Right forelimb (tissue), 1 donor: ENCODE measurements at places on chromosomes 6 and 20.

DNA sequence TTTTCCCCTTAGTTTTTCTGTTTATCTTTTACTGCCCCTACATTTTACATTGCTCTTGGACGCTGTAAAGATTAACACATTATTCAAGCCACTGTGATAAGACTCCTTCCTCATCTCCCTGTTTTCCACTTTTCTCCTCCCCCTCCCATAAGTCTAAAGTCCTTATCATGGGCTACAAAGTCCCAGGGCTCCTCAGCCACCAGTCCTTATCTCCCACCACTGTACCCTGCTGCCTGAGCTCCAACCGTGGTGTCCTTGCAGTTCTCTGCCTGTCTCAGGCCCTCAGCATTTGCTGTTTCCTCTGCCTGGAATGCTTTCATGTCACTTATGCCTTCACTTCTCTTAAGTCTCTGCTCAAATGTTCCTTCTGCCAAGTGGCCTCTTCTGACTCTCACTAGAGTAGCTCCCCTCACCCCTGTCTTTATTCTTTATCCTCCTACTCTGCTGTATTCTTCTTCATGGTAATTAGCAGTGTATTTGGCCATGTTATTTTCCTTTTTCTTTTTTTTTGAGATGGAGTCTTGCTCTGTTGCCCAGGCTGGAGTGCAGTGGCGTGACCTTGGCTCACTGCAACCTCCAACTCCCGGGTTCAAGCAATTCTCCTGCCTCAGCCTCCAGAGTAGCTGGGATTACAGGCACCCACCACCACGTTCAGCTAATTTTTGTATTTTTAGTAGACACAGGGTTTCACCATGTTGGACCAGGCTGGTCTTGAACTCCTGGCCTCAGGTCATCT, 10.8 kb upstream of the LATS1 start:
- no peak for DNase-seq

DNA sequence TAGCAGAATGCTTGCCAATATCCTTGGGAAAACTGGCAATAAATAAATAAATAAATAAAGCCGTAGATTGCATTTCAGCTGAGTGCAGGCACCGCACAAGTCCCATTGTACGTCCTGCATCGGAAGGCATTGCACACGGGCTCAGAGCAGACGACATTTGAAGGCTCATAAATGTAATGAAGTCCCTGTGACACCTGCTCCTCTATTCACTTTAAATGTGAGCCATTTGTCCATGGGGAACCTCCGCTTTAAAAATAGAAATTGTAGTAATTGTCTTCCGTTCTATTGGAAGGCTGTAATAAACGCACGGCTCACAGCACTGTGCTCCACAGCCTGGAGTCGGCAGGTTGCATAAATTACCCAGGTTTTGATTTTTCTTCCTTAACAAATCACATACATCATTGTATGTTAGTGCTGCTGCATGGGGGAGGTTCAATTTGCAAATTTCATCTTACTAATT, 32.6 kb downstream of the MYT1 start:
- DNase-seq: no peak

DNA sequence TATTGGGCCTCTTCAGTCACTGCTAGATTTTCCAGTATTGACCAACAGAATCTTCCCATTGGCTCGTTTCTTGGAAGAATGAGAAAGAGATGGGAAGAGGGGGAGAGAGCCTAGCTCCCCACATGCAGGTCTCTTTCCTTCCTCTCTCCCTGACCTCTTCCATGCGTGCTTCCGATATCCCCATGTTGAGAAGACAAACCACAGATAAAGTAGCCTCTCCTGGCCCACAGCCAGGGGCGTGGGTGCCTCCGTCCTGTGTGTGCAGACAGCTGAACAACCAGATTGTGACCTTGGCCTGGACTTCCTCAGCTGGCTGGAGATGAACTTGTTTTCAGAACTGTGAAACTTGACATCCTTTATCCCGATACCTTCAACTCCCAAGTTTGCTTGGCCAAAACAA, 71.0 kb downstream of the EDN3 start:
- DNase-seq: no peak

DNA sequence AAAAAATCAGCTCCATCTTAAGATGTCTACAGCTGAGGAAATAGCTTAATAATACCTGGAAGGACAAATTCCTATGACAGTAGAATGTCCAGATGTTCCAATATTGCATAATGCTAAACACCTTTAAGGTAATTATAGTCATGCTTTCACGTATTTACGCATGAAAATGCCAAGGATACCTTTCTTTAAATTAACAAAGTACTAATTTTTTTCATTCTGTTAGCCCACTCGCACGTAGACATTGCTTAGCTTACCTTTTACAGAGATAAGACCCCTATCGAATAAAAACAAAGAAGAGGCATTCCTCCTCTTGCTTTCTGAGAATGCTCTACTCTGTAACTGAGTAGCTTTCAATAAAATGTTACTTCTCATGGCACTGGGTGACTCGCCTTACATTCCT, 4.4 kb upstream of the GSTA4 start:
- no peak for DNase-seq

DNA sequence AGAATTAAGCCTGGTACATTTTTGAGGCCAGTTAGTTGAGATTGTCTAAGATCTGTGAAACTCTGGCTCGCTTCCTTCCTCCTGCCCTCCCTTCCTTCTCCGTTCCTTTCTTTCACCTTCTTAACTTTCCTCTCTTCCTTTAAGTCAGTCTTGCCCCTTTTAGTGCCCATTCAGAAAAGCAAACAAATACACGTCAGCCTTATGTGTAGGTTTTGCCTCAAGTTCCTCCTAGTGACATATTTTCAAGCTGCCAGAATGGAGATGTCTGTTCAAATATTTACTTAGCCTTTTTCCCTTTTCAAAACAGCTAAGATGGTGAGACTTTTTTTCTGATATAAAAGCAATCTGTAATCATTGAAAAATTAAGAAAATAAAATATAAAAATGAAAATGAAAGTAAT, 178.4 kb downstream of the FARS2 start:
- no peak for DNase-seq

DNA sequence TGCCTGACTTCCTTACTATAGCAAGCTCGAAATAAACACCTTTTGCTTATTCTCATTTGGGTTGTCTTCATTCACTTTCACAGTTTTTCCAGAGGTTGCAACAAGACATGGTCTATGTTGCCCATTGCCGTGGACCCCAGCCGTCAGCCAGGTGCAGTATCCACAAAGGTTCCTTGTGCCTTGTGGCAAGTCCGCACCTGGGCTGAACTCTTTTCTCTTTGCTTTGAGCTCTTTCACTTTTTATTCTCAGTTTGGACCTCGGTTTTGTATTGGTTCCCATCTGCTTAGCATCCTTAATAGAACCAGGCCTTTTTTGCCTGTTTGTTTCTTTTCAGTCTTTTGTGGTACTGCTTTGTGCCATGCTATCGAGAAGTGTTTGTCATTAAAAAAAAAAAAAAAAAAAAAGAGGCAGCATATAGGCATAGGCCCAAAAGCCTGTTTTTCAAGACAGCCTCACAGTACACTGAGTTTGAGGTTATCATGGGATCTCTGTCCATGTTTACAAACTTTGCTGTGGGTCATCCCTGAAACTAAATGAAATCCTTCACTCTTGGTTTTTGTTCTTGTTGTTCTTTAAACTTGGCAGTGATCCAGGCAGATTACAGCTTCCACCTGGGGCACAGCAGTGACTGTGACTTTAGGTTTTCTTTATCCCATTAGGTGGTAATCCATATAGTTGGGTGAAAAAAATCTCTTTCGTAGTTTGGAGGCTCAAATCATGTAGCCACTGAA, 33.3 kb downstream of the GSTA3 start:
- DNase-seq: no peak

DNA sequence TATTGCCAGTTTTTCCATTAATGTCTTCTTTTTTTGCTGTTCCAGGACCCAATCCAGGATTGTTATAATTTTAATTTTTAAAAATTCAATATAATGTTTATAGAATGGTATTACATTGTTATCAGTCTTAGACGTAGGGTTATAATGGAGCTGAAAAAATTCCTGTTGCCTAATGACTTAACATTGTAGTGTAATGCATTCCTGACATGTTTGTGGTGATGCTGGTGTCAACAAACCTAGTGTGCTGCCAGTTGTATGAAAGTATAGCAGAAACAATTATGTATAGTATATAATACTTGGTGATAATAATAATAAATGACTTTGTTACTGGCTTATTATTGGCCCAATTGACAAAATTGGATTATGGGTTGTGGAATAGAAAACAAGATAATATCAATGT, 30.4 kb downstream of the KIZ start:
- DNase-seq: no peak

- no peak for DNase-seq
Observed at GRCh38 chr6:100346203-100346602, 118.5 kb downstream of the SIM1 start.

DNA sequence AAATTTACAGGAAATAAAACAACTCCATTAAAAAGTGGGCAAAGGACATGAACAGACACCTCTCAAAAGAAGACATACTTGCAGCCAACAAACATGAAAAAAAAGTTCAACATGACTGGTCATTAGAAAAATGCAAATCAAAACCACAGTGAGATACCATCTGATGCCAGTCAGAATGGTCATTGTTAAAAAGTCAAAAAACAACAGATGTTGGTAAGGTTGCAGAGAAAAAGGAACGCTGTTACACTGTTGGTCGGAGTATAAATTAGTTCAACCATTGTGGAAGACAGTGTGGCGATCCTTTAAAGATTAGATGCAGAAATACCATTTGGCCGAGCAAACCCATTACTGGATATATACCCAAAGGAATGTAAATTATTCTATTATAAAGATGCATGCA, 858.0 kb upstream of the FLRT3 start:
- no peak for DNase-seq

DNA sequence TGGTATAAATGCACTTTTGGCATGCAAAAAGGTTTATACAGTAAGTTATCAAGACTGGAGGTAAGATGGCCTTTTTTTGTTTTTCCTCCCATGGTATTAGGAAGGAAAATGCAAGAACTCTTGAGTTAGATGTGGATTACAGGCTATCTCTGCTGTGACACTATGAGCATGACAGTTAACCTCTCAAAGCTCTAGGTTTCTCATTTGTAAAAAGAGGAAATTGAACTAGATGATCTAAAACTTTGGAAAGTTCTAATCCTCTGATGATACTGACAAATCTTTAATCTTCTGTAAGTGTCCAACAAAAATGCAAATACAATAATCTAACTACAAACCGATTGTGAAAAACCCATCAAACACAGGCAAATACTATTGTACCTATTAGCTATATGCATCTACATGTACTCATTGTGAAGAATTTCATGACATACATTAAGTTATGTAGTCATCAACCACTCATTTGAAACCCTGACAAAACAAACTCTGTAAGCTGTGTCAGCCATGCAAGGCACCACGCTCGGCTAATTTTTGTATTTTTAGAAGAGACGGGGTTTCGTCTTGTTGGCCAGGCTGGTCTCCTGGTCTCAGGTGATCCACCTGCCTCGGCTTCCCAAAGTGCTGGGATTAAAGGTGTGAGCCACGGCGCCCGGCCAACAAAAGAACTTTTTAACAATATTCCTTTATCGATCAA, 4.2 kb downstream of the CDK19 start:
- DNase-seq: no peak

- DNase-seq: no peak
Observed at GRCh38 chr6:147156218-147156617, 48.0 kb upstream of the STXBP5 start.

GRCh38 chr6:129476810-129477209, 233.2 kb downstream of the ARHGAP18 start:
- no peak for DNase-seq

- no peak for DNase-seq
Observed at GRCh38 chr6:112372226-112372806, 25.2 kb downstream of the RFPL4B start.

DNA sequence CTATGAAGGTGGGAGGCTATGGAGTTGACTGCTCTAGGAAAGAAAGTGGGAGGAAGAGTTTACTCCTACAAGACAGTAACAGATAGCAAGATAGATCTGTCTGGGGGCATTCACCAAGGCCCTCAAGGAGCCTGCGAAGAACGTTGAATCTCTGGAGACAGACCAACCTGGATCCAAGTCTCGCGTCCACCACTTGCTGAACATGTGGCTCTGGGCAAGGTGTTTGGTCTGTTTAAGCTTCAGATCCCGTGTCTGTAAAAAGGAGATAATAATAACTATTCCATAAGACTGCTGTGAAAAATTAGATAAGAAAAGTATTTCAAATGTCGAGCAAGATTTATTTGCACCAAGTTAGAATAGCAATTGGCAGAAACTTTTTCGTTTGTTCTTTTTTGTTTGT, 8.1 kb upstream of the EEF1A1 start:
- DNase-seq: no peak

- DNase-seq: no peak
Observed at GRCh38 chr6:21511891-21512550, 81.5 kb upstream of the SOX4 start.

DNA sequence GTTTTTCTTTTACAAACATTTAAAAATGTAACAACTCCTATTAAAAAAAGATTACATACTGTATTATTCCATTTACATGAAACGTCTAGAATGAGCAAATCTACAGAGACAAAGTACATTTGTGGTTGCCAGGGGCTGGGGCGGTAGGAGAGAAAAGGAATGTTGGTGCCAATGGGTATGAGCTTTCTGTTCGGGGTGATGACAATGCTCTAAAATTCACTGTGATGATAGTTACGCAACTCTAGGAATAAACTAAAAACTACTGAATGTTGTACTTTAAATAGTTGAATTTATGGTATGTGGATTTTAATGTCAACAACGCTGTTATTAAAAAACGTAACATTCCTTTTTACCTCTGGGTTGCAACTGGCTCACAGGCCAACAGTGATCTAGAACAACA, 211.1 kb downstream of the GMDS start:
- no peak for DNase-seq

- peak; percentile 91 for DNase-seq
Observed at GRCh38 chr6:35688605-35689322, at the start of gene FKBP5. FKBP5 (minus strand) TSS chr6:35688915; CDS start chr6:35642824, 46,091 bp downstream.

GRCh38 chr6:25972902-25973301, 10.3 kb downstream of the TRIM38 start:
- DNase-seq: no peak

DNA sequence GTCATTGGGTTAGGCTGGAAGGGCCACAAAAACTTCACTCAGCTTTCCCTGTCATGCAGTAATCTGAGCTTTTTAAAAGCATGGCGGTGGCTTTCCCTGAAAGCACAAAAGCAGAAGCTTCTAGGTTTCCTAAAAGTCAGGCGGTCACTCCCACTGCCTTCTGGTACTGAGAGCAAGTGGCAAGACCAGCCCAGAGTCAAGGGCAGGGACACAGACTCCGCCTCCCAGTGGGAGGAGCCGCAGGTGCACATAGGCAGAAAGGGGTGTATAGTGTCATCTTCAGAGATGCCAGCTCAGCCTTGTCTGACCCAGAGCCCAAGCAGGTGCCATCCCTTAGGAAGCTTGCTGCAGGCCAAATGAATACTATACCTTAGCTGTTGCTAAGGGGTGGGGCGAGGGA, 18.0 kb upstream of the PACSIN1 start:
- no peak for DNase-seq
